ENCODE measurements at places on chromosomes 2 and 18.

DNA sequence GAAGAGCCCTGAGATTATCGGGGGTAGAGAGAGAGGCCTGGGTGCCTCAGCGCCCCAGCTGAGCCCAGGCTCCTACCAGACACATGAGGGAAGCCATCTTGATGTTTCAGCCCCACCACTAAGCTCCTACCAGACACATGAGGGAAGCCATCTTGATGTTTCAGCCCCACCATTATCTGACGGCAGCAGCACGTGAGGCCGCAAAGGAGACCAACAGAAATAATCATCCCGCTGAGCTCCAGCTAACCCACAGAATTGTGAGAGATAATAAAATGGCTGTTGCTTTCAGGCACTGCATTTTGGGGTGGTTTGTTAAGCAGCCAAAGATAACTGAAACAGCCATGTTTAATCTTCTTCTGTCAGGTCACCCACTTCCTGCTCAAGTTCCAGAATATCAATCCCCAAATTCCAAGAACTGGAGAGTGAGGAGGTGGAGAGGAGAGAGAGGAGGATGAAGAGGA lies 29.3 kb upstream of the SOS1 start:
- DNase-seq, result no peak

DNA sequence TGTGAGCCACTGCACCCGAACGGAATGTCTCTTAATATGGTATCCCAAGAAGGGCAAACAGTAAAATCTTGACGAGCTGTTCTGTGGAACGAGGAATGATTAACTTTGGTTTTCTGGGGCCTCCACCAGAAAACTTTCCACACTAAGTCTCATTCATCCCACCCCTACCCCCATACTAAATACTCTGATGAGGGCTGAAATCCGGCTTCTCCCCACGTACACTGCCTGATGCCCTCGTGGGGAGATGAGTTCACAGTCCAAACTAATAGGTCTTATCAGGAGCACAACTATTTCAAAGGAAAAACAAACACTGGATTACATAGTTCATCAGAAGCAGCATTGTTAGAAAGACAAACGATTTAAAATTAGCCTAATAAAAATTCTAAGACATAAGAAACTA lies 49.2 kb upstream of the TCF4 start:
- DNase-seq, result no peak

GRCh38 chr2:199869653-199870052 lies 18.7 kb upstream of the FTCDNL1 start:
- DNase-seq, result no peak

DNA sequence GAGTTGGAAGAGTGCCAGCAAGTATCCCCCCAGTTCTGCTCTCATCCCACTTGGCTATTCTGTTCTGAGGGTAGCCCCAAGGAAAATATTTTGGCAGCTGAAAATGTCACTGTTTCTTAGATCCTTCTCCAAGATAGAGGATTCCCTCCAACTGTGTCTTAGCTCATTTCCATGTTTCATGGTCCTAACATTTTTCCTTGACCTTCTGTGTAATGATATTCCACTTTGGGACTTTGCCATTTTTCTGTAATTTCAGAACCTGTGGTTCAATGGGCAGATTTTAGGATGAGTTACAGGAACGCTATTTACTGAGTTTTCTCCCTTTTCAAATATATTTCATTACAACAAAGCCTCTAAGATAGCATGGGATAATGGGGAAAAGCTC lies 34.7 kb downstream of the NHEJ1 start:
- no peak for DNase-seq

GRCh38 chr18:57220480-57220879 lies 73.6 kb downstream of the BOD1L2 start:
- no peak for DNase-seq

DNA sequence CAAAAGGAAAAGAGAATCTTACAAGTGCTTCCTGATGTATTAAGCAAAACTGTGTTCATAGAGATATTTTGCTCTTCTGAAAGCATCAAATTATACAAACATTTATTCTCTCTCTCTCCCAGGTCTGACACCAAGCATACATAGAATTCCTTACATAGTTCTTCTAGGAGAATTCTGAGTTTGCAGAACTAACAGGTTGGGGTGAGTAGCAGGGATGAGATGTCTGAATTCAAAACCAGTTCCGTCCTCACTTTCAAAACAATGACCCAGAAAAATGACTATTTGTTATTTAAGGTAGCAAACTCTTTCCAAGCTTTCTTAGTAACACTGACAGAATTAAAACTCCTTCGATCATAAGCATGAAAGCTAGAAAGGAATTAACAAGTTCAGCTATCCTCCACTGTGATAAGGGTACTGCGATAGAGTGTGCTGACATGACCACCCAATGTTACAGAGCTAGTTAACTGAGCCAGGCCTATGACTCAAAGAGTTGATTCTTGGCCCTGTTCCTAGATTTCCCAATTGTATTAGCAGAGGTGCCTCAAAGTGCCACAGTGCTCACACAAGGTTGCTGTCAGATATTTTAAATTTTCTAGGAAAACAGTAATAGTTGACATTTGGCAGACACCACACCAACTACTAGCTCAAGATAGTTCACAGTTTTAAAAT lies 85.8 kb upstream of the SETBP1 start:
- no peak for DNase-seq

DNA sequence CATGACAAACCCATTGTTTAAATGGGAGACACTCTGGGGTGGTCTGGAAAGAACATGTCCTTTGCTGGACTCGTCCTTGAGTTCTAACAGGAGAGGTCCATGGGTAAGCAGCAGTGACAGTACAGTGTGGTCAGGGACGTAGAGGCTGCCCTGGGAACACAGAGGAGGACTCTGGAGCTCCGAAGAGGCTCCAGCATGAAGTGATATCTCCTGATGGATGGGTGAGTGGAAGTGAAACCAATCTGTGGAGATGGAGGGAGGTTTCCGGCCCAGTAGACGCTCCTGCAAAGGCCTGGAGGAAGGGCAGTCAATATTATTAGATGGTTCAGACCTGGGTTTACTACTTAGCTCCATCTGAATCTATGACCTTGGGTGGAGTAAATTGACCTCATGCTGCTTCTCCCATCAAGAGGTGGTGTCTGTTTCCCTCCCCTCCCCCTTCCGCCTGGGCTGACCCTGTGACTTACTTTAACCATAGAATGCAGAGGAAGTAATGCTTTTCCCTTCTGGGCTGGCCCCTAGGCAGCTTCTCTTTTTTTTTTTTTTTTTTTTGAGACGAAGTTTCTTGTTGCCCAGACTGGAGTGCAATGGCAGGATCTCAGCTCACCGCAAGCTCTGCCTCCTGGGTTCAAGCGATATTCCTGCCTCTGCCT lies 2.3 kb upstream of the TFCP2L1 start:
- DNase-seq, result no peak

DNA sequence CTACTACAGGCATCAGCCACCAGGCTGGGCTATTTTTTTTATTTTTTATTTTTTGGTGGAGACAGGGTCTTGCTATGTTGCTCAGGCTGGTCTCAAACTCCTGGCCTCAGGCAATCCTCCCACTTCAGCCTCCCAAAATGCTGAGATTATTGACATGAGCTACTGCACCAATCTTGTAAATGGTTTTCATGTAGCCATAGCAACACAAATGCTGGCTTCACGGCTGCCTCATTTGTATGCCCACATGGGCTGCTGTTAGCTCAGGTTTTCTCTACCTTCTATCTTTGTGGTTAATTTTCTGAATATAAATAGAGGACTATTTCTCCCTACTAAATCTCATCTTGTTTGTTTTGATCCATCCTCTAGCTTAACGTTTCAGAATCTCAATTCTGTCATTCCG lies 58.2 kb downstream of the PLEKHM3 start:
- no peak for DNase-seq

DNA sequence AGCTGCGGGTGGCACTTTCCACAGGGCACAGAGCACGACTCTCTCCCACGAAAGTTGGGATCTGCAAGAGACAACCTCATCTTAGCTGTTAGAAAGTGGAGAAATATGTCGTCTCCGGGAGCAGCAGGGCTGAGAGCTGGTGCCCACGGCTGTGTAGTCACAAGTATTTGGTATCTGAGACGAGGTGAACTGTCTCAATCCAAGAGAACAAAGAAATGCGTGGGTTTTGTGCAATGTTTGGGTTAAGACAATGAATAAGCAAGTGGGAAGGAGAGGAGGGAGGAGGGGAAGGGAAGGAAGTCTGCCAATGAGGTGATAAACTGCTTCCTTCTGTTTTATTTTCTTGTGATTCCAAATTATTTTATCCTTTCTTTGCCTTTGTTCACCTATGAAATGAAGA lies 18.0 kb downstream of the DYTN start:
- DNase-seq, result no peak

- no peak for DNase-seq
Observed at GRCh38 chr18:48607056-48607984, 68.5 kb downstream of the CTIF start.

DNA sequence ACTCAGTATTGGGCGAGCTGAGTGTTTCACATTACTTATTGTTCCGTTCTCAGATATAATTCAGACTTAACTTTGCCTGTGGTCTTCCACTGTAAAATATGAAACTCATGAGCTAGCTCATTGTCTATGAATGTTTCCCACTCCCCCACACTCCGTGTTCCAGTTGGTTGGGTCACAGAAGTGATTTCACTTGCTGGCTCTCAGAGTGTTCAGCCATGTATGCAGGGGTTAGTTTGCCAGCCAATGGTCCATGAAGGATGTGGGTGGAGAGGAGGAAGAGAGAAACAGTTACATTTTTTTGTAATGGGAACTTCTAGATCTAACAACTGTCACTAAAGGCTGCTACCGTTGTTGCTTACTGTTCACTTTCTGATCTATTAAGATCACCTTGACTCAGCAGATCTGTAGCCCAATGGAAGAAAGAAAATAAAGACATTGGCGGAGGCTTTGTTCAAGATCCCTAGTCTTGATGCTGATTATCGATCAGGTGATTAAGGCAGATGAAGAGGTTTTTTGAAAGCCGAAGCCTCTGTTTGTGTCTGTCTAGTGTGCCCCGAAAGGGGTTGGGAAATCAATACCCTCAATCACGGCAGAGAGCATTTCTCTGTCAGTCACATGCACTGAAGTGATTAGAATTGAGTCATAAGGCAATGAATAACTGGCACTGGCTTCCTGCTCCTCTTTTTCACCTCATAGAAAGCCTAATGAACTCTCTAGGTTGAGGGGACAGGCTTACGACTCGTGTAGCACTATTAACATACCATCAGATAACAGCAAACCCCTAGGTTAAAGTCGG lies 279.7 kb upstream of the FIGN start:
- no peak for DNase-seq

- DNase-seq, result no peak
Observed at GRCh38 chr2:158667586-158667985, 127.5 kb upstream of the DAPL1 start.

- DNase-seq, result no peak
Observed at GRCh38 chr18:62329691-62330454, 4.8 kb downstream of the TNFRSF11A start.

GRCh38 chr18:48022531-48023329 lies 92.3 kb upstream of the SMAD2 start:
- DNase-seq, result no peak

- no peak for DNase-seq
Observed at GRCh38 chr2:235495373-235496238, 1.8 kb downstream of the AGAP1 start.

DNA sequence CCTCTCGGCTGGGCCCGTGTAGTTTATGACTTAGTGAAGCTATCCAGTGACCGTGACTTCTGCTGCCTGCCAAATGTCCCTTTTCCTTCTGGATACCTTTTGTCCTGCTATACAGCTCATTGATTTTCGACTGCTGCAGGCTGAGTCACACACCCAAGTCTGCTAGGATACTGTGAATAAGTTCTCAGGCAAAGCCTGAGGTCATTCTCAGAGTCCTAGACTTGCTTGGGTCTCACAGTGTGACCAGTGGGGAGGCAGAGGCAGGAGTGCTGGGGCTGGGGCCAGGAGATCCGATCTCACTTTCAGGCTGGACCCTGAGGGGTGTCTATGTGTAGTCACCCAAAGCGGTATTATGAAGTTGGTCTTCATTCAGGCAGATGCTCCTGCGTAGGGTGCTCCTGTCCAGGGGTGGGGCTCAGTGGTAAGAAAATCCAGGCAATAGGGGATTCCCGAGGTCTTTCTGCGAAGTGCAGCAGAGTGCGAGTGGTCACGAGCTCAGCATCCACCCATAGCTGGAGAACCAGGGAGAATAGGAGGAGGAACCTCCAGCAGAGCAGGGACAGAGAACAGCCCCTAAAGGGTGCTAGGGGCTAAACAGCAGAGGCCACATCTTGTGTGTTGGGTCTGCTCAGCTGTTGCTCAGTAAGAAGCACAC lies 268.6 kb upstream of the NCKAP5 start:
- DNase-seq, result no peak

- no peak for DNase-seq
Observed at GRCh38 chr2:58852243-58852642, 611.1 kb upstream of the FANCL start.

DNA sequence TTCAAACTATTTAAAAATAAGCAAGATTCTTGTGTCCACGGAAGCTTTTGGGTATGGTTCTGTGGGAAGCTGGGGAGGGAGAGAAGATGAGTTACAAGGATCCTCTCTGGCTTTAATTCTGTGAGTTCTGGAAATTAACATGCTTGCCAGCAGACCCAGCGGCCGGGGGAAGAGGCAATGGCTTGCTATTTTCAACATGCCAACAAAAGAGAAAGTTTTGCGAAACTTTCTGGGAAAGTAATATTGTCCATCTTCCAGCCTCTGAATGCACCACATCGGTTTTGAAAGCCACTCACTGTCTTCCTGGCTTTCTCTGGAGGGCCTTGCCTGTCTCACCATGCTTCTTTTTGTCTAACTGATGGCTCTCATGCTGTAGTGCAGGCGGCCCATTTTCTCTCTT lies 85.7 kb downstream of the EN1 start:
- DNase-seq, result no peak

- DNase-seq, result no peak
Observed at GRCh38 chr18:48795696-48796095, 155.1 kb downstream of the SMAD7 start.

- no peak for DNase-seq
Observed at GRCh38 chr2:224174990-224175389, 135.9 kb upstream of the SERPINE2 start.

- DNase-seq, result no peak
Observed at GRCh38 chr2:207830778-207831438, 61.2 kb upstream of the FZD5 start.

DNA sequence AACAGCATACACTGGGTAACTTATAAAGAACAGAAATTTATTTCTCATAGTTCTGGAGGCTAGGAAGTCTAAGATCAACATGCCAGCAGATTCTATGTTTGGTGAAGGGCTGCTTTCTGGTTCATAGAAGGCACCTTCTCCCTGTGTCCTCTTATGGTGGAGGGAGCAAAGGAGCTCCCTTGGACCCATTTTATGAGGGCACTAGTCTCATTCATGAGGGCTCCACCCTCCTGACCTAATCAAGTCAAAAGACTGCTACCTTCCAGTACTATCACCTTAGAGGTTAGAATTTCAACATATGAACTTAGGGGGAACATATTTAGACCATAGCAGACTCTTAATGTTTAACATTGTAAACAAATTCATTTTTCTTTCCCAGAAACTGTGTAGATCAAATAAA lies 54.5 kb downstream of the ACVR1C start:
- no peak for DNase-seq

- DNase-seq, result no peak
Observed at GRCh38 chr2:67465623-67466022, 68.5 kb downstream of the ETAA1 start.

- no peak for DNase-seq
Observed at GRCh38 chr2:136207030-136207623, 89.2 kb upstream of the CXCR4 start.

- no peak for DNase-seq
Observed at GRCh38 chr2:225398372-225398771, 1.1 kb upstream of the NYAP2 start.

Data from activated T-cell treated with anti-CD3 and anti-CD28 coated beads for 1 hour (primary cell).